ENCODE measurements at places on chromosomes 5 and 9. TPM values are rescaled to one million over a fixed set of nuclear protein-coding genes. Genes with fewer than 3 reads are reported as not detected.

PCDHGB1 gene
- not detected for total RNA-seq

SLC46A2 gene
- not detected for total RNA-seq

- no peaks in the 10 kb centered on the region for H3K27me3 ChIP-seq
- peaks cover 34% of the 10 kb centered on the region for H3K36me3 ChIP-seq
- DNase-seq = no peak
- no peak overlapping the region for H3K27ac ChIP-seq
- no peak overlapping the region for H3K4me3 ChIP-seq
These were observed 74.8 kb downstream of the SLF1 start for GRCh38 chr5:94693043-94693822.

- H3K36me3 ChIP-seq = peaks cover 4% of the 10 kb centered on the region
- peak; percentile 15 for DNase-seq
- no peak overlapping the region for H3K27ac ChIP-seq
- H3K4me3 ChIP-seq = no peak overlapping the region
These were observed 24.1 kb downstream of the PHF2 start for GRCh38 chr9:93600504-93600903.

DNA sequence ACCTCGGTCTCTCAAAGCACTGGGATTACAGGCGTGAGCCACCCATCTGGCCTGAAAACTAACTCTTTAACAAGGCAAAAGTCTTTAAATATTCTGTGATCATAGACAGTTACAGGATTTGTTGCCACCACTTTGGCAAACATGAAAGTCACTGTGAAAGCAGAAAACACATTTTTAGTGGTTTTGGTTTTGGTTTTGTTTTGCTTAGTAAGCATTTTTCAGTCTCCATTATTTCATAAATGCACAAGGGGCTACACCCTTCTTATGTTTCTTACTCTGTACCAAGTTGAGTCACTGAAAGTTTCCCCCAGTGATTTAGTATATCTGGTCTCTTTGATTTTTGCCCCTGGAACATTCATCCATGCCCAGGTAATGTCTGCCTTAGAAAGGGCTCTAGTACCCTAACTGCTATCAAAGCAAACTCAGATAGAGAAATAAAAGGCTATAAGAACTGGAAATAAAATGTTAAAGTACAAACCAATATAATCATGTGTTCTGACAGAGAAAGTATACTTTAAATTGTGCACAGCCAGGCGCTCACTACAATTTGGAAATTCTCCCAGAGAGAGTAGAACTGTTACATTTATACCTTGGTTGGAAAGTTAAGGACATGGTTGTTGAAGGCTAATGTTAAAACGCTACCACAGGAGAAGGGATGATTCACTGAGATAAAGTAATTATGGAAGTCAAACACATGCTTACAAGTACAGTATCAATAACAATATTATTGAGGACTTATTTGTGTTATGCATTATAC lies 1022.5 kb upstream of the DMAC1 start:
- no peaks in the 10 kb centered on the region for H3K36me3 ChIP-seq
- H3K27me3 ChIP-seq = no peaks in the 10 kb centered on the region
- DNase-seq = no peak

DNA sequence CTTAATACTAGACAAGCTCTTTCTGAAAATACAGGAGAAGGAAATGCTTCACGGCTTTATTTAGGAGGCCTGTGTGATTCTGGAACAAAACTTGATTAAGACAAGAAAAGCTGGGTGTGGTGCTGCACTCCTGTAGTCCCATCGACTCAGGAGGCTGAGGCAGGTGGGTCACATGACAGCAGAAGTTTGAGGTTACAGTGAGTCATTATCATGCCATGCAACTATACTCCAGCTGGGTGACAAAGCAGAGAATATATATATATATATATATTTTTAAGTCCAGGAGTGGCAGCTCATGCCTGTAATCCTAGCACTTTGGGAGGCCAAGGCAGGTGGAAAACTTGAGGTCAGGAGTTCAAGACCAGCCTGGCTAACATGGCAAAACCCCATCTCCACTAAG lies 33.1 kb upstream of the SPIN1 start:
- no peak overlapping the region for H3K4me3 ChIP-seq
- no peaks in the 10 kb centered on the region for H3K36me3 ChIP-seq
- H3K27me3 ChIP-seq = peaks cover 3% of the 10 kb centered on the region
- H3K27ac ChIP-seq = no peak overlapping the region
- H3K4me1 ChIP-seq = peaks cover 13% of the 10 kb centered on the region

DNA sequence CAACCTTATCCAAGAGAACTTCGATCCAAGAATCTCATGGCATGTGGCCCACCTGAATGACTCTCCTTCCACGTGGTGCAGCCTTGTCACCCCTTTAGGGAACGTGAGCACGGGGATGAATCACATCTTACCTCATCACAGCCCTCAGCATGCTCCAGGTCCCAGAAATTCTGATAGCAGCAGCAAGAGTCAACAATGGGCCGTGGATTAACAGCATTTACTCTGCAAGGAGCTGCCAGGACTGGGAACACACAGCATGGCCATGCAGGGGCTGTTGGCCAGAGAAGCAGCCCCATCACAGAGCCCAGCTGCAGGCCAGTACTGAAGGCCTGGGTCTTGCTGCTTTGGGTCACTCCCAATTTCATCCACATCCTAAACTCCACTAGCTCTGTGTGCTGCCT lies 150.4 kb downstream of the C5orf15 start:
- peaks cover 52% of the 10 kb centered on the region for H3K27me3 ChIP-seq
- no peak for DNase-seq
- no peaks in the 10 kb centered on the region for H3K36me3 ChIP-seq
- H3K4me1 ChIP-seq = no peaks in the 10 kb centered on the region
- no peak overlapping the region for H3K27ac ChIP-seq

- H3K36me3 ChIP-seq = no peaks in the 10 kb centered on the region
- H3K27ac ChIP-seq = no peak overlapping the region
- DNase-seq = no peak
- H3K4me3 ChIP-seq = no peak overlapping the region
- no peaks in the 10 kb centered on the region for H3K27me3 ChIP-seq
These were observed 224.8 kb downstream of the MCTP1 start for GRCh38 chr5:95060098-95060497.
